ENCODE measurements at places on chromosomes 6 and 20.

DNA sequence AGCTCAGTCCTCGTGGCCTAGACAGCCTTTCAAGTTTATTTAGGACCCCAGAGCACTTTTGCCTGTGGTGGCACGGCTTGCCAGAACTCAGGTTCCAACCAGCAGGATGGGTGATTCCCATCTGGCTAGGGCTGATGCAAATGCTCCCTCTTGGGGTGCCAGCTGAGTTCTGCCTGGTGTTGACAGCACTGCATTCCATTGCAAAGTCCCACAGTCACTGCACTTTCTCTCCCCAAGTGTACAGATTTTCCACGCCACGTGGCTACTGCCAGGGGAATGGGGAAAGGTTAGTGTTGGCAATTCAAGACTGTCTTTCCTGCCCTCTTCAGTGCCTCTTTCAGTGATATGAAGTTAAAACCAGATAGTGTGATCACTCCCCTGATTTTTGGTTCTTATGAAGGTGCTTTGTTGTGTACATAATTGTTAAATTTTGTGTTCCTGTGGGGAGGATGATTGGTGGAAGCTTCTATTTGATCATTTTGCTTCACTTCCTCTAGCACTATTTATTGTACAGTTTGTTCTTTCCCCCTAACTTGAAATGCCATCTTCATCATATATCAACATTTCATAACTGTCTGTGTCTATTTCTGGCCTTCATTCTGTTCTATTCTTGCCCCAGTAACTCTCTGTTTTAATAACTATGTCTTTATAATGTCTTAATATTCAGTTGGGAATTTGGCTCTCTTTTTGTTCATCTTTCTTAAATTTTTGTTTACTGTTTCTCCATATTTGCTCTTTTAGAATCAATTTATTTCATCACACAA lies 86.2 kb downstream of the CFAP61 start:
- DNase-seq, result no peak

- DNase-seq, result no peak
Observed at GRCh38 chr20:13228771-13229170, 7.7 kb downstream of the ISM1 start.

DNA sequence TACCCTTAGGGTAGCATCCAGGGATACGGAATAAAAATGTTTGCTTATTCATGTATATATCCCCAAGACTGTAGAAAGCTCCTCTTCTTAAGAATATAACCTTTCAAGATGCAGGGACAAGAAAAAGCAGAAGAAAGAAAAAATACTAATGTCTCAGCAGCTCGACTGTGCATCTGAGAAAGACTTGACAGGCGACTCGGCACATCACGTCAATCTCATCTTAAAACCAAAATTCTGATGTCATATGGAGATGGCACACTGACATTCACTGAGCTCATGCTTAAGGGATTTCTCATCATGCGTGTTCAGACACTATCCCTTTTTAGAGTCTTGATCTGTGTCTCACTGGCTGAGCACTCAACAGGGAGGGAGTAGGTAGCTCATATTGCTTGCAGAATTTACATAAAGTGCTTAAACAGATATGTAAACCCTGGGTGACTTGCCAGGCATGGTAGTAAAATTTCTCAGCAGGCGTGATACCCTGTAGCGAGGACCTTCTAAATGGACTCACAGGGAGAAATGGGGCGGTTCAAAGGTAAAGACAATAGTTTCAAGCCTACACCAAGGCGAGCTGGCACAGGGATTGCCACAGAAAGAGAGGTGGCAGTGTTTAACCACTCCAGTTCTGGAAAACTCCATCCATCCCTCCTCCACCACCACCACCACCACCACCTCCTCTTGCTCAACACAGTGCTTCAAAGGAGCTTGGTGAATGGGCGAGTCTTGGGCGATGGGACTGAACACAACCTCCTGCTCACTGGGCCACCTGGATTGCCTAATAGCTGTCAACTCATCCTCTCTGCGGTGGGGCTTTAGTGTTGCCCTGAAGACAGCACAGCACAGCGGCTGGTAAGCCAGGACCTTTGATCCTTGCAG lies 330.5 kb downstream of the TFAP2A start:
- no peak for DNase-seq

DNA sequence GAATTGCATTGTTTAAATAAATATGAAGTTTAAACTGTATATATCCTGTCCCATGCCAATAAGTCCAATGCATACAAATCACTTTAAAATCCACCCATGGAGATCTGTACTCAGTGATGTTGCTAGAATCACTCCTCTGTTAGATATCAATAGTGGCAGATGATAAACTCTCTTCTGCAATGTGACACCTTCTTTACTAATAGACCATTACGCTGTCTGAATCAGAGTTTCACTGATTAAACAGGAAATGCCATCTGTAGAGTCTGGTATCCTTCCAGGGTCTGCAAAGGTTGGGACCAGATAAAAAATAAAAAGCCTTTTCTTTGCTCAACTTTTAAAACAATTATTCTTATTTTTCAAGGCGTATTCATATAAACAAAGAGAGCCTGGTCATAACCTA lies 134.5 kb downstream of the EDN3 start:
- no peak for DNase-seq

- no peak for DNase-seq
Observed at GRCh38 chr20:59422872-59423544, 122.6 kb downstream of the EDN3 start.

DNA sequence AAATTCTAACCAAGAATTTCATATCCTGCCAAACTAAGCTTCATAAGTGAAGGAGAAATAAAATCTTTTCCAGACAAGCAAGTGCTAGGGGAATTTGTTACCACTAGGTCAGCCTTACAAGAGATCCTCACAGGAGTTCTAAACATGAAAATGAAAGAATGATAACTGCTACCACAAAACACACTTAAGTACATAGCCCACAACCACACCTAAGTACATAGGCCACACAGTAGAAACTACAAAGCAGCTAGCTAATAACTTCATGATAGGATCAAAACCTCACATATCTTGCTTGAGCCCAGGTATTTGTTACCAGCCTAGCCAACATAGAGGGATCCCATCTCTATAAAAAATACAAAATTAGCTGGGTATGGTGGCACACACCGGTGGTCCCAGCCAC lies 50.4 kb downstream of the IRAK1BP1 start:
- no peak for DNase-seq

DNA sequence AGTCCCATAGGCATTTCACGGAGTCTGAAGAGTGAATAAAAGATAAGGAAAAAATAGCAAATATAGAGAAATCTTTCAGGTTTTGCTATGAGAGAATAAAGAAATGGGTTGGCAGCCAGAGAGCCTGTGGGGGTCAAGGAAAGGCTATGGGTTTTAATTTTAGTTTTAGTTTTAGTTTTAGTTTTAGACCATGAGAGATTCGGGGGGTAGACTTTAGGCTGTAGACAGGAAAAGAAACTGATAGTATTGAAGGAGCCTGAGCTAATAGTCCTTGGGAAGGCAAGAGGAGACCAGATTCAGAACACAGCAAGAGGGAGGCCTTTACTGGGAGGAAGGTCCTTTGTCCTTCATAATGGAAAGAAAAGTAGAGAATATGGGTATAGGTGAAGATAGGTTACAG lies 19.3 kb downstream of the DOP1A start:
- no peak for DNase-seq

DNA sequence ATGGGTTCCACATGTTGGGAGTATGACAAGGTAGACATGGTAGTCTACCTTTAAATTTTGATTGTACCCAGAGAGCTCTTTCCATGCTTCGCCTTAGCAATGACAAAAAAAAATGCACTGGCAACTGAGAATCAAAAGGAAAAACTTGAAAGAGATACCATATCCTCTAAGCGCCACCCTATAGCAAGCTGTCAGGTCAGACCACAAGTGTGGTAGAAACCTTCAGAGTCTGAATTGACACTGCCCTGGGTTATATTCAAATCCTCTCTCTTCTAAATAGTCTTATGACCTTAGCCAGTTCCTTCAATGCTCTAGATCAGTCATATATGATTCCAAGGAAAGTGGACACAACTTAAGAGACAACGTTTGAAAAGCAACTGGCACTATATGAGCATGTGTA lies 45.6 kb upstream of the SMLR1 start:
- no peak for DNase-seq

DNA sequence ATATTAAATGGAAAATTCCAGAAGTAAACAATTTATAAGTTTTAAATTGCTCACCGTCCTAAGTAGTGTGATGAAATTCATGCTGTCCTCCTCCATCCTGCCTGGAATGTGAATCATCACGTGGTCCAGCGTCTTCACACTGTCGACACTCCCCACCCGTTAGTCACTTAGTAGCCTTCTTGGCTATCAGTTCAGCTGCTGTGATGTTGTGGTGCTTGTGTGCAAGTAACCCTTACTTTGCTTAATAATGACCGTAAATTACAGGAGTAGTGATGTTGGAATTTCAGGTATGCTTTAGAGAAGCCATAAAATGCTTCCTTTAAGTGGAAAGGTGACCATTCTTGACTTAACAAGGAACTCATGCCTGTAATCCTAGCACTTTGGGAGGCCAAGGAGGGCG lies 25.2 kb downstream of the RIOK1 start:
- DNase-seq, result peak; percentile 69

DNA sequence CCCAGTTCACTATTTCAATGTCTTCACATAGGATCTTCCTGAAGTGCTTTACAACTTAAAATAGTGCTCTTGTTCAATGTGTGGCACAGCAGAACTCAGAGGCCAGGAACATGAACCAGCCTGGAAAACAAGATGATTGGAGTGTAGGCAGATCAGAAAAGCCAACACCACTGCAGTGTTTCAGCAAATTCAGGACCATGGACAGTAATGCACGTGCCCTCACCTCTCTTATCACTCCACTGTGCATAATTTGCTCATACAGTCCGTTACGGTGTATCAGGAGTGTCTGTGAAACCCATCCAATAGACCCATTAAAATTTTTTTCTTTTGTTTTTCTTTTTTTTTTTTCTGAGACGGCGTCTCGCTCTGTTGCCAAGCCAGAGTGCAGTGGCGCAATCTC lies 27.6 kb upstream of the HACE1 start:
- DNase-seq, result peak; percentile 47

Measured in A172 (cell line).